ENCODE measurements at places on chromosomes 5 and 9.

- no peak for DNase-seq
These were observed 7.7 kb upstream of the TSLP start for GRCh38 chr5:111063709-111064322.

DNA sequence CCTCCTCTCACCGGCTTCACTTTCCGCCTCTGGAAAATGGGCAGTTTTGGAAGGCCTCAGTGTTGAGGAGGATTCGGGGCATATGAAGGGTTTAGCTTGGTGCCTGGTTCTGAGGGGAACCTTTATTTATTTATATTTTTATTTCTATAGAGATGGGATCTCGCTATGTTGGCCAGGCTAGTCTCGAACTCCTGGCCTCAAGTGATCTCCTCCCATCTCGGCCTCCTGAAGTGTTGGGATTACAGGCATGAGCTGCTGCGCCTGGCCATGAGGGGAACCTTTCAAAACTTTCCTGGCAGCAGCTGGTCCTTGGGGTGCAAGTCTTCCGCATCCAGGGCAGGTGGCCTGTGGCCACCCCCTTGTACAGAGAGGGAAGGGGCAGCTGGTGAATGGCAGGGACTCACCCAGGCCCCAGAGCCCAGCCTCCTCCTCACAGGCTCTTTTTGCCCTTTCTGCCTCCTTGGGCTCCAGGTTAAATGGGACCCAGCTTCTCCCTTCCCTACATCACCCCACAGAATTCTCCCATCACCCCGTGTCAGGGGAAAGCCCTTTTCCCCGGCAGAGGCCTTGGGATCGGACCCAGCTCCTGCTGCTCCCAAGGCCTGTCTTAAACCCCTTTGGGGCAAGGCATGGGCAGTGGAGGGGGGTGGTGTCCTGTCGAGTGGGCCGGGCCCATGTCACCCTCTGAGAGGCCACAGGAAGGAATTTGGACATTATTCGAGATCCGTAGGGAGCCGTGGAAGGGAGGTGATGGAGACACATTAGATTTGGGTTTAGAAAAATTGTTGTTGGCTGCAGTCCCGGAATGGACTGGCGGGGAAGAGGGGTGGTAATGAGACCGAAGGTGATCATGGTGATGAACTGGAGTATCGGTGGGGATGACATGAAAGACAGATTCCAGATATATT lies 5.9 kb downstream of the NCS1 start:
- no peak for DNase-seq

DNA sequence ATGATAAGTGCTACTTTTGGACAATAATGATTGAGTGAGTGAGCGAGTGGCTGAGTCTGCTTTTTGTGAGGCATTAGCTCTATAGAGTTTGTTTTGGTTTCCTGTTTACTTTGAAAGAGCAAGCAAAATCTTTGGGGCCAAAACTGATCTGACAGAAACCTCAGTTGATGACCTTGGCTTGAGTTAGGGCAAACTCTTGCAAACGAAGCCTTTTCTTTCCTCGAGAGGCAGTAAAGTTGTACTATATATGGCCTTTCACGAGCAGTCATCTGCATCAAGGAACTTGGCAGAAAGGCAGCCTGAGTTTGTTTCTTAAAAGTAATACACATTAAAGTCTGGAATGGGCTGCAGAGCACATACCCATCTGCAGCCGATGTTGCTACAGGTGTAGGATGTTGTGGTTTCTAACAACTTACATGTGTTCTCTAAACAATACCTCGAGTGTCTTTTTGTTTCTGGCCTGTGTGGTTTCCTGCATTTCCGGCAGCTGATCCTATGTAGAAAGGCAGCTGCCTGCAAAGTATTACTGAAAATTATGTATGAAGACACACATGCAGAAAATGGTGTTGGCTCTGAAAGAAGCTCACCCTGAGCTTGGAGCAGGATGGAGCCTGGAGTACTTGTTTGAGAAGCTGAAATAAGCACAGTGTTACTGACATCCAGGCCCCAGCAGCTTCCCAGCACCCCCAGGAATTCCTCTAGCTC lies 60.8 kb downstream of the FOXD1 start:
- no peak for DNase-seq

GRCh38 chr9:79053598-79053997 lies 518.2 kb upstream of the TLE4 start:
- no peak for DNase-seq

GRCh38 chr5:148063861-148064260 lies at the start of gene SPINK5:
TSS of gene SPINK5 (plus strand) at chr5:148063980. CDS start at chr5:148064045, 65 bp downstream.
- DNase-seq, result no peak

- DNase-seq, result no peak
These were observed 803.1 kb upstream of the WWC1 start for GRCh38 chr5:167488371-167488770.

DNA sequence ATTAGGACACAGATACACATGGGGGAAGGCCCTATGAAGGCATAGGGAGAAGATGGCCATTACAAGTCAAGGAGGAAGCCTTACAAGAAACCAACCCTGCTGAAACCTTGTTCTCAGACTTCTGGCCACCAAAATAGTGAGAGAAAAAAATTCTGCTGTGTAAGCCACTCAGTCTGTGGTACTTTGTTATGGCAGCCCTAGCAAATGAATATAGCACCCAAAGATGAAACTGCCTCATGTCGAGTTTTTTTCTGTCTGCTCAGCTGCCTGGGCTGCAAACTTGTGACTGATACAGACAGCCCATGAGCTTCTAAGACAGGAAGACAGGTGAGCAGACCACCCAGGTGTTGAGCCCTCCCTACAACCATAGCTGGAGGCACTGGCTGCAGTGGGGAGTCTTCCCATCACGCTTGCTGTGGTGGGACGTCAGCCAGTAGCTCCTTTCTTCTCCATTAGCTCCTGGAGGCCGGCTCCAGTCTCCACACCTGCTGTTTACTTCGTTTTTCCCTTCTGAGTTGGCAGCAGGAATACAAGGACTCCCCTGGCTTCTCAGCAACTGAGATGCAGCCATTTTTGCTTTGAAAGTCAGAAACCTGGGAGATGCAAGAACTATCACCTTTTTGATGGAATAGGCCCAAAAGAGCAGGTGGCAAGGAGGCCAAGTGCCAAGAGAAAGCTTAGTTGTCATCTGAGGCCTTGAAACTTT lies 164.9 kb downstream of the SEMA6A start:
- DNase-seq, result no peak

- DNase-seq, result no peak
These were observed 138.1 kb upstream of the KLF9 start for GRCh38 chr9:70552561-70552960.

GRCh38 chr5:82821846-82822633 lies 255.2 kb downstream of the TMEM167A start:
- DNase-seq, result no peak

- no peak for DNase-seq
These were observed 3.2 kb upstream of the TLE4 start for GRCh38 chr9:79568337-79569101.

DNA sequence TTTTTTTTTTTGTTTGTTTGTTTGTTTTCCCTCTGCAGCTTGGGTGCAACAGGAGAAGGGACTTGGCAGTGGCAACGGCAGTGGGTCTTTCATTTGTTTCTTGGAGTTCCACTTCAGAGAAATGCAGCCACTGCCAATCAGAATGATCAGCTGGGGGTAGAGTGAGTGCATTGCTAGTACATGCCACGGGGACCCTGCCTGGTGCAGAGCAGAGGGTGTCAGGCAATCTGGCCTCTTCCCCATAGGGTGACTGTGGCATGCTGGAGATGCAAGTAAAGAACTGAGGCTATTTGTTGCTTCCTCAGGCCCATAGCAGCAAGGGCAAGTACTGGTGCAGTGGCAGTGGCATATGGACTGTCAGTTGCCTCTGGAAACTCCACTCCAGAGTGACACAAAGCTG lies 1073.6 kb upstream of the EDIL3 start:
- DNase-seq, result no peak
